ENCODE measurements at places on chromosomes 4 and X. TPM values are rescaled to one million over a fixed set of nuclear protein-coding genes. Genes with fewer than 3 reads are reported as not detected.
A peak's percentile ranks its signal among the peaks of the same experiment; 100 is the strongest.

FREM3 gene
- total RNA-seq: not detected

TMPRSS11D gene
- not detected for total RNA-seq

DNA sequence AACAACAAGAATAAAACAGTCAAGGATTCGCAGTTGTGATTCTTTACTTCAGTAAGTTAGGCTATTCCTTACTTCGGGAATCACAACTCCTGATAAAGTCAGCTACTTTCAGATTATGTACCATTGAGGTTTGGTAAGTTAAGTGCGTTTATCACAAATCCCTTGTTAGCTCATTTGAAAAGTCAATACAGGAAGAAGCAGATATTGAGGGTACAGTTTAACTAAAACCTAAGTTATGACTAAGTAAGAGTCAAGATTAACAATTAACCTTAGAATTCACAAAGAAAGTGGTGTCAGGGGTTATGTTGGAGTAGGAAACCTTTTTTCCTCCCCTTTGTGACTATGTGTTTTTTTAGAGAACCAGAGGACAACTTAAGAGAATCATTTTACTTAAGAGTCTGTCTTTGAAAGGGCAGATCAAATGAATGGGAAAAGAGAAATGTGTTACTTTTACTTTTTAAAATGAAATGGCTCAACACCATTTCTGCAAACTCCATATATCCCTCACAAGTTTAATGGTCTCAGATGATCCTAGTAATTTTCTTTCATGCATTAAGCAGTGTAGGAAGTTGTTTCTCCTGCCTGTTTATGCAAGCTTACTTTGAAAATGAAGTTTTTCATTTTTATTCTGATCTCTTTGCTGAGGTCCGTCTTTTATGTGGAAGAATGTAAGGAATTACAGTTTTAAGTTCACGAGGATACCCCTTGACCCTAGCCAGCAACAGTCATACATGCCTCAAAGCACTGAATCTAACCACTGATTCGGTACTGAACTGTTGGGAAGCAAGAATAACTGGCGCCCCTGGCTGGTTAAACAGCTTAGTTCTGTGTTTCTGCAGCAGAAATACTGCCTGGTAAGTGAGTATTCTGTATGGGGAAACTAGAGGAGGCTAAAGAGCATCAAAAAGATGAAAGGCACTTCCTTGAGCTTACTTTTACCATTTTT is 211.7 kb downstream of the SLC4A4 start:
- no peak for DNase-seq

GALNT7 gene
- total RNA-seq: 26.0 TPM

DNA sequence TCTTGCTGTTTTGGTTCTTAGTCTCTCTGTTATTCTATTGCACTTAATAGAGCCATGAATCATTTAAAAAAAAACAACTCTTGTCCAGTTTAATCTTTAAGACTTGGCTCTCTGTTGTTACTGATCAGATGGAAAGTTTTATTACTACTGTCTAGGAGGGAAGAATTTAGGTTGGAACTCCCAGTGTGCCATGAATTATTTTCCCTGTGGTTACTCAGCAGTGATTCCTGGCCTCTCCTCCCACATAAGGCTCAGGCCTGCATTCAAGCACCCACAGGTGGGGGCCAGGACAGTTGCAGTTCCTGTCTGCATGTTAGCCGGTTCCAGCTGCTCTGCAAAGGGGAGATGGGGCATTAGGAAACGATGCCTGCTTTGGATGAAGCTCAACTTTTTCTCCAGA is 29.8 kb upstream of the ESX1 start:
- DNase-seq: no peak

DDIT4L gene
- 0.38 TPM for total RNA-seq

MAGEH1 gene
- 25.7 TPM for total RNA-seq

- no peak for DNase-seq
Measured at GRCh38 chr4:27087306-27088045, 226.8 kb downstream of the STIM2 start.

DNA sequence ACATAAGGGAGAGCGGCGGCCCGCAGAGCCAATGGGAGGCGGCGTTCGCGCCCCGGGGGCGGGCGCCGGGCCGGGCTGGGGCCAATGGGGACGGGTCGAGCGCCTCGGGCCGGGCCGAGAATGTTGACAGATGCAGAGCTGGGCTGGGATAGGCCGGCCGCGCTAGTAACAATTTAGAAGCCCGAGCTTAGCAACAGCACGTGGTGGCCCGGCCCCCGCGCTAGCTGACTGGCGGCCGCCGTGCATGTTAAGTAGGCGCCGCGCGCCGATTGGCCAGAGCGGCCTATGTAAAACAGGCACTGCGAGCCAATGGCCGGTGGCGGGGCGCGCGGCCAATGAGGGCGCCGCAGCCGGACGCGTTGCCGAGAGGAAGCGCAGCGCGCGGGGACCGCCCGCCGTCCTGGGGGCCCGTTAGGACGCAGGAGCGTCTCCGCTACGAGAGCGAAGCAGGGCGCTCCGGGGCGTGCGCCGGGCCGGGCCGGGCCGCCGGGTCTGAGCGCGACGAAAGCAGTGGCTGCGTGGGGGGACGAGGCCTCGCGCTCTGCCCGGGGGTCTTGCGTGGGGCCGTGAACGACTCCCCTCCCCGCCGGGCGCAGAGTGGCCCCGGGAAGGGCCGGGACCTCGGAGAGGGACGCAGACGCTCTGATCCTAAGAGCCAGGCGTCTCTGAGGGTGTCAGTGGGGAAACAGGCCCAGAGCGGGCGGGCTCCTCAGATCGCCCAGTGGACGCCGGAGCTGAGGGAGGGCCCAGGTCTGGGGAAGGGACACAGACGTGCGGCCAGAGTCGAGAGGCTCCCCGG is 435 bp upstream of the MXD4 start:
- DNase-seq: peak; percentile 100

DNA sequence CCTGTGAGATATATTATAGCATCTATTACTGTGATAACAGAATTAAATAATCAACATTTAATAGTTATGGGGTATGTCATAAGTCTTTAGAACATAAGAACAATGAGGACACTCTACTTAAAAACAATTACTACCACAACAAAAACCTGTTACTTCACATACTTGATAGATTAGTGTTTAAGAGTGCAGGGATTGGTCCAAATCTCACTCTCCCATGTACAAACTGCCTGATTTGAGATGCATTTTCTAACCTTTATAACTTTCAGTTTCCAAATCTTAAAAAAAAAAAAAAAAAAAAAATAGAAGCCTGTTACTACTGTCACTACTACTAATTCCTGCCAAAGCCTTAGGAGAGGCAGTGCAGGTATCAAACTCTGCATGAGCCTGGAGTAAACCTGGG is 5.6 kb downstream of the PCDH18 start:
- DNase-seq: no peak

GRCh38 chr4:111043286-111043685 is 420.4 kb upstream of the PITX2 start:
- DNase-seq: no peak

- no peak for DNase-seq
Measured at GRCh38 chrX:12480956-12481355, 310.3 kb upstream of the PRPS2 start.

NEIL3 gene
- 2.5 TPM for total RNA-seq

- DNase-seq: no peak
Measured at GRCh38 chr4:153943738-153944415, 155.0 kb upstream of the SFRP2 start.

GRCh38 chr4:176849076-176849475 is 56.4 kb upstream of the VEGFC start:
- DNase-seq: no peak

GRCh38 chr4:93888308-93888707 is 59.8 kb downstream of the ATOH1 start:
- DNase-seq: no peak

DNA sequence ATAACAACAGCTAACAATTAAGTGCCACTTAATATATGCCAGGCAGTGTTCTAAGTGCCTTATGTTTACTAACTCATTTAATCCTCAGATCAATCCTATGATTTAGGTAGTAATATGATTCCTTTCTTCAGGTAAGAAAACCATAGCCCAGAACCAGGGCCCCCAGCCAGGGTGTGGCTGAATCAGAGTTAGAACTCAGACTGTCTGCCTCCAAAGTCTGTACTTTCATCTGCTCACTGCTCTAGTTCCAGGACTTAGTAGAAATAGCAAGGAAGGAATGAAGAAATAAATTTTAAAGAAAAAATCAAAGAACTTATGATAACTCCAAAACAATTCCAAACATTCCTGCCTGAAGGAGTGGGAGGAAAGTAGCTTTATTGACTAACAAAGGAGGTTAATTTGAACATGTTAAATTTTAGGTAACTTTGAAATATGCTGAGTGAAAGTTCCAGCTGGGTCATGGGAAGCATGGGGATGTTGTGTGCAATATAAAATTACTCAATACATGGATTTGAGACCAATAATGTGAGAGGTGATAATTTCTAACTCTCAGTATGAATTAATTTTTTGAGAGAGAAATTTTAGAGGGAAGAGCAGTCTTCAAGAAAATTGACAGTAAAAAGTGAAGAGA is 8.8 kb upstream of the ADH1C start:
- no peak for DNase-seq

DNA sequence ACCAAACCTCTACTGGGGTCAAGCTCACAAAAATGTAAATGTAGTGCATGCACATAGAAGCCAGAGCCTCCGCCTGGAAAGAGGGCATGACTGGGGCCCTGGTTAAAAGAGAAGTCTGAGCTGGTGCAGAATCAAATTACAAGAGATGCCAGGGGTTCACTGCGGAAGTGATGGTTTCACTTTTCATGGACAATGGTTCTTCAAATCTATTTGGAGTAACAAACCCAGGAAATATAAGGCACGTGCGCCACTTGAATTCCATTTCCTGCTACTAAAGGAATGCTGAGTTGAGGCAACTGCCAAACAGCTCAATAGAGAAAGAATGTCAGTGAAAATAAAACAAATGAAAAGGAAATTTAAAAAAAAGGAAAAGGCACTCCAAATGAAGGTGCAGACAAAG is 79.8 kb downstream of the FUNDC1 start:
- no peak for DNase-seq

- no peak for DNase-seq
Measured at GRCh38 chr4:112633477-112634235, 3.1 kb downstream of the ZGRF1 start.

GRCh38 chrX:45743081-45743533 is 542.4 kb upstream of the DIPK2B start:
- DNase-seq: no peak

- DNase-seq: no peak
Measured at GRCh38 chrX:30939928-30940327, 50.9 kb upstream of the TAB3 start.

- no peak for DNase-seq
Measured at GRCh38 chr4:46844325-46844917, 64.6 kb downstream of the COX7B2 start.

WNK3 gene
- 5.7 TPM for total RNA-seq

- no peak for DNase-seq
Measured at GRCh38 chrX:6052111-6052745, 176.4 kb downstream of the NLGN4X start.

DNA sequence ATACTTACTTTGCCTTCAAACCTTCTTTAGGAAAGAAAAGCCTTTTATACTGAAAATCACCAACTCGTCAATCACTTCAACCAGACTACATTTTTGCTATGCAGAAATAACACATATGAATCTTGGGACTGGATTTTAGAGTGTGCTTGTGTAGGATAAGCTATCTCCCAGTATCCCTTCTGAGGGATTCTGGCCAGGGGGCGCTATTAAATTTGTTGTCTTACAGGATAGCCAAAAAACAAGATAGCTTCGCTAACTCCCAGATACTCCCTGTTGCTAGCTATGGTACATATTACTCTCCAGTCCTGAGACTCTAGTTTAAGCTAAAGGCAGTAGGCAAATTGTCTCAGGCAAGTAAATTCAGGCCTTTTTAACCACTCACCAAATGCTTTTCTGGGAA is 167.2 kb downstream of the LHFPL1 start:
- no peak for DNase-seq

TMPRSS11A gene
- total RNA-seq: not detected

DNA sequence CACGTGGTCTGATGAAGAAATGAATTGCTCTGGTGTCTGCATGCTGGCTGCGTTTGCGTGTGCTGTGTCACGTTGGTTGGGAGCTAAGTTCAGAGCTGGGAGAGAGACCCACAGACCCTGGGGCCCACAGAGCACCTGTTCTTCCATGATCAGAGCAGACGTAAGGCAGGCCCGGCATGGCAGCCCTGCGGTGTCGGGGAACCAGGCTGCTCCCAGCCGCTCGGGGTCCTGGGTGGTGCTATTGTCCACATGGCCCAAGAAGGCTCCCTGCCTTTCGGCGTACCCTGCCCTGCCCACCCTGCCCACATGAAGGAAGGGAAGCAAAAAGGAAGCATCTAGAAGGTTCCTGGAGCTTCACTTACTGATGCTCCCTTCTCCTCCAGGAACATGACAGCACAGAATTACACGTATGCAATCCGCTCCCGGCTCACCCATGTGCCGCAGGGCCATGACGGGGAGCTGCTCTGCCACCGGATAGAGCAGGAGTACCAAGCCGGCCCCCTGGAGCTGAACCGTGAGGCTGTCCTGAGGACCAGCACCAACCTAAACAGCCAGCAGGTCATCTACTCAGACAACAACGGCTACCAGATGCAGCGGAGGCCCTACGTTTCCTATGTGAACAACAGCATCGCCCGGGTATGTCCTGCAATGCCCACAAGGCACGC is 30.9 kb upstream of the MRFAP1 start:
- no peak for DNase-seq

DCAF12L2 gene
- total RNA-seq: not detected

DNA sequence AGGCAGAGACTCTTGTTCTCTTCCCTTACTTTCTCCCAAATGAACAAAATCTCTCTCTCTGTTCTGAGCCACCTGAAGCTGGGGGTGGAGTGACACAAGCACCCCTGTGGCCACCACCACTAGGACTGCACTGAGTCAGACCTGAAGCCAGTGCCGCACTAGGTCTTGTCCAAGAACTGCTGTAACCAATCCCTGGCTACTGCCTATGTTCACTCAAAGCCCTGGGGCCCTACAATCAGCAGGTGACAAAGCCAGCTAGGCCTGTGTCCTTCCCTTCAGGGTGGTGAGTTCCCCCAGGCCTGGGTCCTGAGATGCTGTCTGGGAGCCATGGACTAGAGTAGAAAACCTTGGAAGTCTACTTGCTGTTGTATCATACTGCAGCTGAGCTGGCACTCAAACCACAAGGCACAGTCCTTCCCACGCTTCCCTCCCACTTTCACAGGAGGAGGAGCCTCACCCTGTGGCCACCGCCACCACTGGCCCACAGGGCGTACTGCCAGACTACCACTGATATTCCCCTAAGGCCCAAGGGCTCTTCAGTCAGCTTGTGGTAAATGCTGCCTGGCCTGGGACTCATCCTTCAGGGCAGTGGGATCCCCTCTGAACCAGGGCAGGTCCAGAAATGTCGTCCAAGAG is 119.1 kb downstream of the RTL9 start:
- peak; percentile 53 for DNase-seq

CTAG1A gene
- total RNA-seq: not detected

SASH3 gene
- not detected for total RNA-seq
